ENCODE measurements at places on chromosomes 11 and 22. TPM values are rescaled to one million over a fixed set of nuclear protein-coding genes. Genes with fewer than 3 reads are reported as not detected.

The TRIM49 gene
- not detected for polyA plus RNA-seq

The ALX4 gene
- not detected for polyA plus RNA-seq

The GGTLC2 gene
- 0.14 TPM for polyA plus RNA-seq

The APOL5 gene
- polyA plus RNA-seq: not detected

The CDC42BPG gene
- 6.7 TPM for polyA plus RNA-seq

The LMNTD2 gene
- 3.6 TPM for polyA plus RNA-seq

The UBASH3B gene
- polyA plus RNA-seq: 7.6 TPM

Measured in H1 (cell line).